ENCODE measurements at places on chromosomes 2 and 18.

DNA sequence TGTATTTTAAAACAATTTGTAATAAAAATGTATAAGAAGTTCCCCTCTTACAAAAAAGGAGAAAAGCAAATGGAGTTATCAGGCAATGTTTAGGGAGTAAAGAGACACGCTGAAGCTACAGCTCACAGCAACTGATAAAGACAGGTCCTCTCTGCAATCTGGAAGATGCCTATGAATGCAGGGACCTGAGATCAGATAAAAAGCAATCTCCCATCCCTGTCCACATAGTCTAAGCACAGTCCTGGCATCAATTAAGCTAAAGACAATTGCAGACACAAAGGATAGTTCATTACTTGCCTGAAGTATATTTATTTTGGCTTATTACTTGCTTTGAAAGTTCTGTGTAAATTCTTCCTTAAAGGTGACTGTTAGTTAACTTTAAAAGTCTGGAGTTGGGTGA is 5.0 kb downstream of the EIF2AK3 start:
- no peak for DNase-seq

GRCh38 chr18:26863122-26863879 is 2.2 kb downstream of the AQP4 start:
- no peak for DNase-seq

DNA sequence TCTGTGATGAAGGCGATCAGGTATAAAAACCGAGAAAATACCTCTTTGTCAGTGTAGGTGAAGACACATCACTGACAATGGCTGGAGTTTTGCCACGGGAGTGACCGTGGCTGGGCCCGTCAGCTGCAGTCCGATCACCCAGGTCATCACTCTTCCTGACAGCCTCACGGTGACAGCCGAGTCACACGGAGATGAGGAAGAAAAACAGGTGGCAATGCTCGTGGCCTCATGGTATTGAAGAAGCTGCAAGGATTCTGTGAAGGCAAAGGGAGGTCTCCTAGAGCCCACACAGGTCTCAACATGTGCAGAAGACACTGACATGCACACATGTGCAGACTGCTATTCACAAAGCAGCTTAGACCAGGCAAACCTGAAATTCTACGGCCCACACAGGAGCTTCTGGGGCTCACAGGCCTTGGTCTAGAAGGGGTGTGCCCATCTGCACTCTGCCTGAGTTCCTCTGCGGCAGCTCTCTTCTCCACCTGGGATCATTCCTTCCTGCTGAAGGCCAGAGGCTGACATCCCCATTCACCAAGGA is 7.4 kb downstream of the COPS9 start:
- no peak for DNase-seq

GRCh38 chr18:61765097-61765496 is 127.7 kb downstream of the RNF152 start:
- DNase-seq, result no peak

DNA sequence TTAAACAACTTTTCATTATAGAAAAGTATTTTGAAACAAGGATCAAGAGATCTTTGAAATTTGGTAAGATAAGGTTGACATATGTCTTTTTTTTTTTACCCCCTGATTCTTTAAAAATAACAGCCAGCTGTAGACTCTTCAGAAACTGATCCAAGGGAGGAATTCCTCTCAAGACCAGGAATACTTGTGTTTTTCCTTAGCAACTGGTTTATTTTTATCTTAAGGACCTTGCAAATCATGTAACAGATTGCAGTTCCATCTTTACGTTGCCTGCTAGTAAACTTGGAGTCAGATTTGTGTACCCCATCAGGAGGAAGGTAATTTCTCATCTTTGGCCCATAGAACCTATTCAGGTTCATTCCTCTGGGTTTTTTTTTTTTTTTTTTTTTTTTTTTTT is 71.6 kb downstream of the BOLA3 start:
- no peak for DNase-seq

- peak; percentile 75 for DNase-seq
These were observed at the start of gene DDX1 for GRCh38 chr2:15591692-15592463. Gene DDX1, plus strand, starts transcription at chr2:15591868. Its CDS starts 66 bp downstream, at chr2:15591934.

DNA sequence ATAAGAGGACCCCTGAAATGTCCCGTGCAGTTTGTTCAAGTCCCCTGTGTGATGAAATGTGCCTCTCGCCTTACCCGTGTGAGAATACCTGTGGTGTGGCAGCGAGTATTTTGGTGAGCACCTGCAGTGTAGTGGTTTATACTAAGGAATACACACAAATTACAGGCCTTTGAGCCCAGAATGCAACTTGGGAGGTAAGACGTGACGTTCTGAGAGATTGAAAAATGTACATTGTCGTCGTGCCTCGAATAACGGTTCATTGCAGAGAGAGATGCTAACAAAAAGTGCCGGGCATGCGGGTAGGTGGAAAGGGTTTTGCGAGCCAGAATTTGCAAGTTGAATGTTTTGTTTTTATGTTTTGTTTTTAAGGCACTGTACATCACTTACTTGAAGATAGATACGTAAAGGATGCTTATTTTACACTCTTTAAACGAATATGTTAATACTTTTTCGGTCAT is 867 bp downstream of the RBBP8 start:
- no peak for DNase-seq

DNA sequence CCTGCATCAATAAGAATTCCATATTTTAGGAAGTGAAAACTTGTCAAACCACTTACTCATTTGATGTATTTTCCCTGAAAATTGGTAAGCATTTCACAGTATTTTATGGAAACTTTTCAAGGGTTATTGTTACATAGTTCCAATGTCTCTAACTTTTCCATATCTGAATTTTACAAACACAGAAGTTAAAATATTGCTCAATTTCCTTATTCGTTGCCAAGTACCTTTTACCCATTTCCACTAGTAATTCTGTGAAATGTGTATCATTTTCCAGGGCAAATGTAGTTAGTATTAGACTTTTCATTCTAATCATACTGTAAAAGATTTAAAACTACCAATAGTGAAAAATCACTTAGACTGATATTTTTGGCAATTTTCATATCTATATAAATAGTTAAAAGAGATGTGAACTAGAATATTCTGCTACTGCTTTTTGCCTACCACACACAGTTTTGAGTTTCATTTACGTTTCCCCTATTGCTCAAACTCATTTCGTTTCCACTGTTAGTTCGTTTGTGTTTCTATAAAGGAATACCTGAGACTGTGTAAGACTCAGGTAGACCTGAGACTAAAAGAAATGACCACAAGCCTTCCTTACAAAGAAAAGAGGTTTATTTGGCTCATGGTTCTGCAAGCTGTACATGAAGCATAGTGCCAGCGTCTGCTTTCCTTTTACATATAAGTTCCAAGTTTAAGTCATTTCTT is 86.3 kb downstream of the PMS1 start:
- no peak for DNase-seq

- DNase-seq, result no peak
These were observed 15.3 kb downstream of the PARD6G start for GRCh38 chr18:80232030-80232429.

DNA sequence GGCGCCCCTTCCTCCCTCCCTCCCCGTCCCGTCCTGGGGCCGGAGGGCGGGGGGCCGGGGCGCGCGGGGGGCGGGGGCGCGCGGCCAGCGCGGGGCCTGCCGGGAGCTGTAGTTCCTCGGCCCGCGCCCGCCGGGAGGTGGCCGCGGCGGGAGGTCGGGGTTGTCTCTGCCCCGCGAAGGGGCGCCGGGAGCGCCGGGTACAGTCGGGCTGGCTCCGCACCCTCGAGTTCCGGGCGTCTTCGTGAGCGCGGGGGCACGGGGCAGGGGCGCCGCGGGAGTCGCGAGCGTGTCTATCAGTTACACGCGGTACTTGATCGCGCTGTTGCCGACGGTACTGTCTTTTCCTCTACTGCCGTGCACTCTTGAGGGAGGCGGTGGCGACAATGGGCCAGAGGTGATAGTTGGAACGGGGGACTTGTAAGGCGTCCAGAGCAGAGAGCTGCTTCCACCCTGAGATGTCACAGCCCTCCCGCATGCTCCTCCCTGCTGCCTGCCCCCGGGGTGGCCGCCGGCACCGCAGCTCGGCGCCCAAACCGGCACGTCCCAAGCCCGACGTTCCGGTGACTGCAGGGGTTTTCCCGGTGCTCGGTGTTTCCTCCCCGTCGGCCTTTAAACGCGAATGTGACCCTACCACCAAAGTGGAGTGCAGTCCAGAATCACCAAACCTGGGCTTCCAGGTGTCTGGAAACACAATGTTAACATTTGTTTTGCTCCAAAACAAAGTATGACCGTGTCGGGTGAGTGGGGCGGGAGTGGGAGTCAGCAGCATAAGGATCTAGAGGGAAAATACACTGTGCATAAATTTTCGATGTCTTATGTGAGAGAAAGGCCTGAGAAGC is at the start of gene PRKD3:
TSS of gene PRKD3 (minus strand) at position 48 of the 839 bp plus-strand sequence. CDS start 8,309 bp downstream, outside the sequence.
- peak; percentile 44 for DNase-seq

DNA sequence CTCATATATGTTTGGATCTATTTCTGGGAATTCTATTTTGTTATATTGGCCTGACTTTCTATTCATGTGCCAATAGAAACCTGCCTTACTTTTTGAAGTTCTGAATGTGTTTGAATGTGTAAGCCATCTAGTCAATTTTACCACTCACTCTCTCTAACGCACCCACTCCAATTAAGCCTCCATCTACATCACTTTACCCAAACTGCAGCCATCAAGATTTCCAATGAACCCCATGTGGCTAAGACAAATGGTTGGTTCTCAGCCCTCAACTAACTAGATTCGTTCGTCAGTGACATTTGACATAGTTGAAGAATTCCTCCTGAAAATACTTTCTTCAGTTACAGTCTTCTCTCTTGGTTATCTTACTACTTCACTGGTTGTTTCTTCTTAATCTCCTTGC is 137.3 kb upstream of the FSHR start:
- no peak for DNase-seq

DNA sequence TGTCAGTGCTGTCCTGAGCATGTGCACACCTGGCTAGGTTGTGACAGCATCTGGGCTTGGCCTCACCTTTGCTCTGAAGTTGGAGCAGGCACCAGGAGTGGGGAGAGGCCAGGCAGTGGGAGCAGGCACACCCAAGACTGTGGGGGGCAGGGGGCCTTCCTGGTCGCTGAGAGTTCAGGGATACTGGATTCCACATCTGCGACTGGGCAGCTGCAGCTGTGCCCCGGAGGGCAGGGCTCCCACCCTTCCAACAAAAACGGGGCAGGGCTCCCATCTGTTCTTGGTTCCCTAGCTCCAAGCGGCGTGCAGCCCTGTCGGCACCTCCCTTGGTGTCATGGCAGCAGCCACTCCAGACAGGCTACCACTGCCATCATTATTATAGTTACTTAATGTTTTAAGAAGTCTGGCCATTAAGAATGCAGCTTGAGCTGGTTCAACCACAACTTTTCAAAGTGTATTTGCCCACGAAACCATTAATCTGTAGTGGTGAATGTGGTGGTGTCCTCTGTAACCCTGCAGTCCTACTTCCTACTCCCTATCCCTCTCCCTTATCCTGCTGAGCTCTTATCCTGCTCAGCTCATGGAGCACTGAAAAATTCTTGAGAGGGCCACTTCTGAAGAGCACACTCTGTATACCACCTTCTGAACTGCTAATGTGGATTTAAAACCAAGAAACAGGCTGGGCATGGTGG is 48.0 kb upstream of the RAB1A start:
- no peak for DNase-seq

DNA sequence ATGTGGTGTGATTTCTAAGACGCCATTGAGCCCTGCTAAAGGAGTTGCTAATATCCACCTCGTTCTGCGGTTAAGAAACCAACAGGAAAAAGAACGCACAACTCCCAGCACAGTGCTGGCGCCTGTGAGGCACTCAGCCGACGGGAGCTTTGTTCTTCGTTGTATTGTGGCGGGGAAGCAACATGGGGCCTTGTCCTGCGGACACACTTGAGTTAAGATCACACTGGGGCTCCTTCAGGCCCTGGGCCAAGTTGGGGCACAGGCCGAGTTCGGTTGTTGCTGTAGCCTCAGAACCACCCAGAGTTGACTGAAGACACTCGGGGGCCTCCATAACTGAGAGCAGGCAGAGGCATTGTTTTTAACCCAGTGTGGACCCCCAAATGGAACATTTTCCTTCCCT is 30.6 kb upstream of the CD8A start:
- DNase-seq, result no peak

DNA sequence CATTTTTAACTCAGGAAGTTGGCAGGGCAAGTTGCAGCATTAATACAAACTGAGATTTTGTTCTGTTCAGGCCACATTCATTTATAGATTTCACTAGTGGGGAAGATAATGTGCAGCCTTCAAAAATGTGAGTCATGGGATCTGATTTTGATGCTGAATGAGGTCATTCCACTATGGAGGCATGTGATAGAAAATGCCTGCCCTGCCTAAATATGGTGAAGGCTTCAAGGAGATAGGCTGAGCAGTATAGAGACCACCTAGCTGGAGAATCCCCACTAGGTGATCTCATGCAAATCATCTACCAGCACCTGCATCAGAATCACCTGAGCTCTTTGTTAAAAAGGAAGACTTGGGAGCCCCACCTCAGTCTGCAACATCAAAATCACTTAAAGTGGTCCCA is 43.7 kb downstream of the PAX3 start:
- no peak for DNase-seq

DNA sequence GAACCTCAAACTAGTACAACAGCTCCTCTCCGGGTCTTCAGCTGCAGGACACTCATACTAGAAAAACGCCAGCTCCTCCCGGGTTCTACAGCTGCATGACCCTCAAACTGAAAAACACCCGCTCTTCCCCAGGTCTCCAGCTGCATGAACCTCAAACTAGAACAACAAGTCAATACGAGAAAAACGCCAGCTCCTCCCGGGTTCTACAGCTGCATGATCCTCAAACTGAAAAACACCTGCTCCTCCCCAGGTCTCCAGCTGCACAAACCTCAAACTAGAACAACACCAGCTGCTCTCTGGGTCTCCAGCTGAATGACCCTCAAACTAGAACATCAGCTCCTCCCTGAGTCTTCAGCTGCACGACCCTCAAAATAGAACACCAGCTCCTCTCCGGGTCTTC is 315.0 kb upstream of the TFPI start:
- no peak for DNase-seq

DNA sequence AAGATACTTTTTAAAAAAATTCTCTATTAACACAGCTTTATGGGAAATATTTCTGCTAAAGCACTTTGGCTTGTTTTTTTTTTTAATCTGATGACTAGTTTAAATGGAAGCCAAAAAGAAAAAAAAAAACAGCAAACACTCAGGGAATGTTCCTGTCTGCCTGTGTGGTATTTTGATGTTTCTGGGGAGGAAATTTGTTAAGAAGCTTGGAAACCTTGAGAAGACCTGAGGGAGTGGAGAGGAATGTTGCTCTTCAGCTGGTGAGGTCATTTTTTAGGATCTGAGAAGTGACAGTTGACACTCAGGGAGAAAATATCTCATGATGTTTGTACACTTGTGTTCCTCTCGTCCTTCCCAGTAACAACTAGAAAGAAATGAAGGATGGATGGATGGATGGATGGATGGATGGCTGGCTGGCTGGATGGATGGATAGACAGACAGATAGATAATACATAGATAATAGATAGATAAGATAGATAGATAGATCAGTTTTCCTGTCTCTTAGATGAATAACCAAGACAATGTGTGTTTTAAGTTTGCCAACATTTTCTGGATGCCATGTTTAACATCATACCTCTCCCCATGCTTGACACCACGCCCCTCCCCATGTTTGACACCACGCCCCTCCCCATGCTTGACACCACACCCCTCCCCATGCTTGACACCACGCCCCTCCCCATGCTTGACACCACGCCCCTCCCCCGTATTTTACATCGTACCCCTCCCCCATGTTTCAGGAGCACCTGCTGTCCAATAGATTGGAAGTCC is 84.8 kb downstream of the CTIF start:
- no peak for DNase-seq

- DNase-seq, result no peak
These were observed 1101.0 kb upstream of the FANCL start for GRCh38 chr2:59342166-59342565.
